CD4-positive, alpha-beta memory T cell (primary cell): ENCODE measurements at places on chromosomes 5 and 9.

GRCh38 chr5:163772241-163772640 lies 266.8 kb downstream of the MAT2B start:
- no peak for DNase-seq

DNA sequence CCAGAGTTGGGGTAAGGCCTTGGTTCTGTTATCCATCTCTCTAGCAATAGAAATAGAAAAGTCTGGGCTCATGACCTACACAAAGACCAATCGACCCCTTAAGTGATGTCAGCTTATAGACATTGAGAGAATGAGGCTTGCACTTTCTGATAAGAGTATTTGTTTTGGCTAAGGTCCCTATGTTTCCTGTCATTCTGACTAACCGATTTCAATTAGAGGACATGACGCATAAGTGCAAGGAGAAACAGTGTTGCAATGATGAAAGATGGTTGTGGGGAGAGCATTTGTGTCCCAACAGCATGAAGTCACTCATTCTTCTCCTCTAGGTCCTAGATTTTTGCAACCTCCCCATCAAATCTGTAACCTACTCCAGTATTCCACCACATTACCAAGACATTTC lies 255.1 kb downstream of the MAT2B start:
- no peak for DNase-seq

DNA sequence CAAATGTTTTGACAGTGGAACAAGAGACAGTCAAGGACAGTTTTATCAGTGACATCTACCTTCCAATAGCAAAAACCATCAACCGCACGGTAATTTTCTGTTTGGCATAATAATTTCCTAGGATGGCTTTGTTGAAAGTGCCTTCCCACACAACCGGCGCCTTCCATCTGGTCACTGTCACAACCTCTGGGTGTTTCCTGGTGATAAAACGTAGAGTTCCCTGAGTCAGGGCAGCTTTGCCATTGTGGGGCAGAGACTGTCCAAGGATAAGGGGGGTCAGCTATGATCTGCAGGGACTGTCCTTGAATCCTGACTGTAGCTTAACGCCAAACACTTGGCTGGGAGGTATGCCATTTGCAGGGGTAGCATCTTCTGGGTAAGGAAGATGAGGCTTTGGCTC lies 47.6 kb downstream of the GGTA1 start:
- DNase-seq = no peak

DNA sequence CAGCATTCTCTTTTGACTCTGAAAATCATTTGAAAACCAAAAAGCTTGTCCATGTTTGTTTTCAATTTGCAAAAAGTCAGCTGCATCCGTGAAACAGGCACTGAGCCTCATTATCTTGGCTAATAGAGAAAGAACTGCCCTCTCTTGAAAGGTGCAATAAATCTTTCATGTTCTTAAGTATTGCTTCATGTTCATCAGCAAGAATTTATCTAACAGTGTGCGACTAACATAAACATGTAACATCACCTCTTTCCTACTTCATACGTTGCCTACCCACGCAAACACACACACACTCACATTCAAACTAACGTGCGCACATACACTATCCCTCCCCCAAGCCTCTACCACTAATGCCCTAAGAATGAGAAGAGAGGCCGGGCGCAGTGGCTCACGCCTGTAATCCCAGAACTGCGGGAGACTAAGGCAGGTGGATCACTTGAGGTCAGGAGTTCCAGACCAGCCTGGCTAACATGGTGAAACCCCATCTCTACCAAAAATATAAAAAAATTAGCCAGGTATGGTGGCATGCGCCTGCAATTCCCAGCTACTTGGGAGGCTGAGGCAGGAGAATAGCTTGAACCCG lies 629.7 kb upstream of the ZNF608 start:
- no peak for DNase-seq

- no peak for DNase-seq
Measured at GRCh38 chr5:56594792-56595191, 220.6 kb upstream of the MAP3K1 start.

DNA sequence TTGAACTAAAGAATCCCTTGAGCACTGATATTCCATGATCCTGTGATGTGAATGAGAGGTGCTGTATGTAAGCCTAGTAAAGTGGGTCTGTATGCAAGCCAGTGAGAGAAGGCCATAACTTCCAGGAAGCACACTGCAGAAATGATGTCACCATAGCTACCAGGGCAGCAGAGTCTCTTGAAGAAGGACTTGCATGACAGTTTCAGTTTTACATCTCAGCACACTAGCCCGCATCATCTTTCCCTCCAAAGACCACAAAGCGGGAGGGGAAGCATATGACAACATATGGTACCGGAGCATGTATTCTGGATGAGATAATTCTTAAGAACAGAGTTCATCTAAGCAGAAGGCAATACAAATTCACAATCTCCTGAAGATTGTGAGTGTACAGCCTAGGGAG lies 37.6 kb upstream of the MAST4 start:
- no peak for DNase-seq

- DNase-seq = no peak
Measured at GRCh38 chr9:125536776-125537175, 170.2 kb downstream of the MAPKAP1 start.

DNA sequence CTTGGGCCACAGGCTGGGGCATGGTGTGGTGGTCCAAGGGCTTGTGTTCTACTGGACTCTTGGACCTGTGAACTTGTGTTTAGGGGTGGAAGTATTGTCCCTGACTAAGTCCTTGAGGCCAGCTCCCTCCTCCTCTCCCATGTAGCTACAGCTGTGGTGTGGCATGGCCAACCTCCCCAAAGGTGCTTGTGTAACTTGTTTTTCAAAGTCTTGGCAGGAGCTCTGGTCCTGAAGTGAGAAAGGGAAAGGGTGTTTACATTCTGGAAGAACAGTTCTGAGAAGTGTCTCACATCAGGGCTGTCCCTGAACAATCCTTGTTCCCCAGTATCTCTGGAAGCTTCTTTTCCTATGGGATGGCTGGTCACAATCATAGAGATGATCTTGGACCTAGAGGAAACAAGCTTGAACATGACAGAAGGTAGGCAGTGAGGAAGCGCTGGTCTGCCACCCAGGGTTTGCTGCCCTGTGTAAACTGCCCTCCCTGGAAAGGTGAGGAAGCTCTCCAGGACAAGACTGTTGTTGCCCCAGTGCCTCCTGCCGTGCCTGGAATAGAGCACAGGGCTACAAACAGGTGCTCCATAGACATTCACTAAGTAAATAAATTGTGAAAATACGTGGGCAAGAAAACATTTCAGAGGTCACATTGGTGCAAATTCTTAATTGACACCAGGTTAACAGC lies 64.6 kb upstream of the KLF9 start:
- no peak for DNase-seq

- DNase-seq = peak; percentile 40
Measured at GRCh38 chr5:96822686-96823459, 15.1 kb upstream of the ERAP1 start.

GRCh38 chr9:105318729-105319191 lies 74.3 kb downstream of the SLC44A1 start:
- no peak for DNase-seq

DNA sequence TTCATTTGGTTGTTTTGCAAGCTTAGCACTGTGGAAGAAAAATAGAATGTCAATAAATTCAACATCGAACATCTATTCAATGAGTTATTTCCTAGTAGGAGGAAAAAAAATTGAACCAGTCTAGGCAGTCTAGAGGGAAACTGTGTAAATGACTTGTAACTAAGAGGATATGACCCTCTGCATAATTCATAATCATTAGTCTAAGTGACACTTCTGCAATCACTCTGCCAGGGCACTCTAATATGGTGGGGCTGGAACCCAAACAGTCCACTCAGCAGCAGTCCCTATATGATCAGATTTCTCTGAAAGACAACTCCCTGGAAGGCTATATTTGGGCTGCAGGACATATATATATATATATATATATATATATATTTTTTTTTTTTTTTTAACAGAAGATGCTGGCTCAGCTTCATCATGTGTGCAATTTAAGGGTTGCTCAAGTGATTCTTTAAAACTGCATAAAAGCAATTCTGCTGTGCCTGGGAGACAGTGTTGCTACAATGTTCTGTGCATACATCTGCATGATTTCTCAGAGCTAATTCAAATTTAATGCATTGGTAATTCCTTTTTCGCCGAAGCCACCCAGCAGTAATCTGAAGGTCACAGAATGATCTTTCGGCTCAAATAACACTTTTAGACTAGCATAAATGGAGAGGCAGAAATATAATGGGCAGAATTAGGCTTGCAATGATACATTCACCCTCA lies 482.1 kb upstream of the ZNF608 start:
- no peak for DNase-seq

GRCh38 chr9:12760758-12761157 lies 14.1 kb upstream of the LURAP1L start:
- no peak for DNase-seq

DNA sequence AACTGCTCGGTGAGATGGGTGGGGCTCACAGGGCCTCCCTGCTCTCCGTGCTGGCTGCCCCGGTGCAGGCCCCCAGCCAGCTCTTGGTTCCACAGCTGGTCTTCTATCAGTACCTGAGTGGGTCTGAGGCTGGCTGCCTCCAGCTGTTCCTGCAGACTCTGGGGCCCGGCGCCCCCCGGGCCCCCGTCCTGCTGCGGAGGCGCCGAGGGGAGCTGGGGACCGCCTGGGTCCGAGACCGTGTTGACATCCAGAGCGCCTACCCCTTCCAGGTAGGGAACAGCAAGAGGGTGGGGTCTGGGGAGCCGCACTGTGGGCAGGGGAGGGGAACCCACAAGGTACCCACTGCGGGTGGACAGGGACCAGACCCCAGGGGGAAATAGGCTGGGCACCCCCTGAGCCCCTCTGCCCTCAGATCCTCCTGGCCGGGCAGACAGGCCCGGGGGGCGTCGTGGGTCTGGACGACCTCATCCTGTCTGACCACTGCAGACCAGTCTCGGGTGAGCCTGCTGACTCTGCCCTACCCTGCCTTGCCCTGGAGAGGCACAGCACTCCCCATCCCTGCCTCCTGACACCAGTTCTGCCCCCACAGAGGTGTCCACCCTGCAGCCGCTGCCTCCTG lies 2.8 kb downstream of the MAMDC4 start:
- DNase-seq = no peak

DNA sequence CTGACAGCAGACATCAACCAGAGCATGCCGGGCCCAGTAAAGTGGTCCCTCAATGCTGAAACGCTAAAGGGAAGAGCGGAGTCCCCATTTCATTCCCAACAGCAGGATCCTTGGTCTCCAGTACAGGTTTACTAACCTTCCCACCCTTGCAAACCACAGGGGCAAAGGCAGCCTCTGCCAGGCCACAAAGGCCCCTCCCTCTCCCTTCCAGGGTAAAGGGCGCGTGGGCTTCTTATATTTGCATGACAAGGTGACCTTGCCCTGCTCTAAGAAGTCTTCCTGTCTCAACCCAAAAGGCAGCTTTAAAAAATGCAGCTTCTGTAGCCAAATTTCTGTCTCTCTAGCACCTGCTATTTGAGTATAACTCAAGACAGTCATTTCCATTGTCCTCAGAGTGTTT lies 131.5 kb upstream of the PTCH1 start:
- no peak for DNase-seq

- DNase-seq = no peak
Measured at GRCh38 chr5:28324174-28324573, 1285.8 kb upstream of the CDH9 start.

- DNase-seq = no peak
Measured at GRCh38 chr5:80781356-80781755, 126.6 kb upstream of the DHFR start.

DNA sequence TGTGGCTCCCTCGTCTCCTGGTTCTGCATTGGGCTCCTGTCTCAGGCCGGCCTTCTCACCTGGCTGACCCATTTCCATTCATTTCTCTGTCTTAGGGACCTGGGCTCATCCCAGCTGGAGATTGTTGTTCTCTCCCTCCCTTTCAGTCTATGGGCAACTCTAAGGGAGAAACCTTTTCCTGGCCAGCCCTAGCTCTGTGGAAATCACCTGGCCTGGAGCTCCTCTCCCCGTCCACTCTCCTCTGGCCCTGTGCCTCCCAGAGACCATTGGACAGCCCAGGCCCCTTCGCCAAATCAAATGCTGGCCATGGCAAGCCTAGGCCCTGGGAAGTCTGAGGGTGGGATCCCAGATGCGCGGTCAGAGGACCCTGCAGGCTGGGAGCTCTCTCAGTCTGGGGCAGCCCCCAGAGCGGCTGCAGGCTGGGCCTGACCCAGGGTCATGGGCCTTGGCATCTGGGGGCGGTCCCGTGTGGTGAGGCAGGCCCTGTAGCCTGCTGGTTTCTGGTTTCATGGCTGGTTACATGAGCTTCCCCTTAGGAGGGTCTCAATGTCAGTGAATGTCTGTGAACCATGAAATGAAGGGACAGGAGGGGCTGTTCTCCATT lies 253.5 kb downstream of the AOPEP start:
- no peak for DNase-seq

DNA sequence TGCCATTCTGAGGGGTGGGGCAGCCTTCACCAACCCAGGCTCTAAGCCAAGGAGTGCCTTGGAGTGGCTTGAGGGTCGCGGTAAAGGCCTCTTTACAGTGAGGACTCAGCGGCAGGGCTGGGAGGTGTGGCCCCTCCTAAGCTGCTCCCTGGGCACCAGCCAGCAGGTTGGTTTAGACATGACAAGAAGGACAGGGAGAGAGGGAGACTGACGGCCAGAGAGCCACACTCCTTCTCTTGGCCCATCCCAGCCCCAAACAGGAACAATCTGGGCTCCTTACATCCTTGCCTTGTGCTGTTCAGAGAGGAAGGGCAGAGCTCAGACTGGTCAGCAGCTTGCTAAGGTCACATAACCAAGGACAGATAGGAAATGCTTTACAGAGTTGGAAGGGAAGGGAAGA lies 94.5 kb downstream of the LMX1B start:
- DNase-seq = no peak

GRCh38 chr9:136648751-136649150 lies 14.0 kb upstream of the EGFL7 start:
- no peak for DNase-seq

GRCh38 chr5:14600846-14601245 lies 19.3 kb downstream of the OTULINL start:
- DNase-seq = no peak

GRCh38 chr5:134005417-134006061 lies 764 bp upstream of the VDAC1 start:
- peak; percentile 49 for DNase-seq

DNA sequence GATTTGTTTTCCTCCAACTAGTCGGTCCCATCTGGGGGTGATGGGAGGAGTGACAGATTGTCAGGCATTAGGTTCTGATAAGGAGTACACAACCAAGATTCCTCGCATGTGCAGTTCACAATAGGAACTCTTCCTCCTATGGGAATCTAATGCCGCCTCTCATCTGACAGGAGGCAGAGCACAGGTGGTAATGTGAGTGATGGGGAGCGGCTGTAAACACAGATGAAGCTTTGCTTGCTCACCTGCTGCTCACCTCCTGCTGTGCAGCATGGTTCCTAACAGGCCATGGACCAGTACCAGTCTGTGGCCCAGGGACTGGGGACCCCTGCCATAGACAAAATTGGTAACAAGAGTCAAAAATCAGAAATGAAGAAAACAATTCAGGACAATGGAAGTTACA lies 173.3 kb upstream of the HMHB1 start:
- DNase-seq = no peak

DNA sequence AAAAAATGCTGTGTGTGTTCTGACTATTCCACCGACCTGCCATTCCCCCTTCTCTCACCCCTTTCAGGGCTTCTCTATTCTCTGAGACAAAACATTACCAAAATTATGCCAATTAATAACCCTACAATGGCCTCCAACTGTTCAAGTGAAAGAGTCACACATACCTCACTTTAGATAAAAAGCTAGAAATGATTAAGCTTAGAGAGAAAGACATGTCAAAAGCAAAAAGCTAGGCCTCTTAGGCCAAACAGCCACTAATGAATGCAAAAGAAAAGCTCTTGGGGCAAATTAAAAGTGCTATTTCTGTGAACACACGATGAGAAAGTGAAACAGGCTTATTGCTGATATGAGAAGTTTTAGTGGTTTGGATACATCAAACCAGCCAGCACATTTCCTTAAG lies 279.6 kb upstream of the GRAMD2B start:
- DNase-seq = no peak

- DNase-seq = peak; percentile 32
Measured at GRCh38 chr9:2655411-2655901, 33.9 kb downstream of the VLDLR start.
